ENCODE measurements at places on chromosomes 13 and 19. TPM values are rescaled to one million over a fixed set of nuclear protein-coding genes. Genes with fewer than 3 reads are reported as not detected.

Gene LIM2
- total RNA-seq = not detected

Gene RETN
- total RNA-seq = 1.6 TPM

Gene MBD3L3
- not detected for total RNA-seq

Gene KLF1
- 0.67 TPM for total RNA-seq

Gene C19orf81
- total RNA-seq = not detected

Gene JAK3
- total RNA-seq = 120 TPM

Gene ZSWIM4
- total RNA-seq = 9.0 TPM

Gene ZNF610
- total RNA-seq = 0.51 TPM

Gene C3
- 1.1 TPM for total RNA-seq

Gene ZNF728
- not detected for total RNA-seq

GRCh38 chr13:52713894-52714293, 25.7 kb downstream of the CNMD start:
- no peak for DNase-seq

DNA sequence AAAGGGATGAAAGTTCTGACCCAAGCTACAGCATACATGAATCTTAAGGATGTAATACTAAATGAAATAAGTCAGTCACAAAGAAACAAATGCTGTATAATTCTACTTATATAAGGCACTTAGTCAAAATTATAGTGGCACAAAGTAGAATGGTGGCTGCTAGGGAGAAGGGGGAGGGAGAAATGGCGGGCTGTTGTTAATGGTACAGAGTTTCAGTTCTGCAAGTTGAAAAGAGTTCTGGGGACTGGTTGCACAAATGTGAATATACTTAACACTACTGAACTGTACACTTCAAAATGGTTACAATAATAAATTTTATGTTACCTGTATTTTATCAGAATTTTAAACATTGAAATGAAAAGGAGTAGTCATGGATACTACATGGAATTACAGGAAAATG, 48.9 kb upstream of the CLDN10 start:
- DNase-seq = no peak

- no peak for DNase-seq
Observed at GRCh38 chr13:80341756-80342370, 937 bp upstream of the SPRY2 start.

- DNase-seq = no peak
Observed at GRCh38 chr13:59103004-59103768, 1060.5 kb downstream of the DIAPH3 start.

GRCh38 chr13:60788156-60788829, 391.3 kb downstream of the TDRD3 start:
- no peak for DNase-seq

DNA sequence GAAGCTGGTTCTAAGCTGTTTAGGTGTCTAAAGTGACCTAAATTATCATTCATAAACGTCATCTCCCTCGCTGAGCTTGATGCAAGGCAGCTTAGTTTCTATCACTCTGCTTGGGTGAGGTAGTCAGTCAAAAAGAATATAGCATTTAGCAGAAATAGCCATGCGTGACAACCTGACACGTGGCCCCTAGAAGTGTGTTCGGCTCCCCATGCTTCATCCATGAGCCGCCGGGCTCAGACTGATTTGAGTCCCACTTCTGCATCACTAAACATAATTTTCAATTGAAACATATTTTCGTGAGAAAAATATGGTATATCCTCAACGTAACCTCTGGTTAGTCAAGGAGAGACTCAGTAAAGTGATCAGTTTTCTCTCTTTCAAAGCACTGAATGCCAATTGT, 459.8 kb downstream of the IRS2 start:
- DNase-seq = no peak

GRCh38 chr13:45851956-45852355, 403 bp upstream of the SIAH3 start:
- no peak for DNase-seq

GRCh38 chr13:111906816-111907215, 160.1 kb upstream of the SOX1 start:
- DNase-seq = no peak

GRCh38 chr13:35573639-35574038, 97.2 kb upstream of the MAB21L1 start:
- DNase-seq = no peak

DNA sequence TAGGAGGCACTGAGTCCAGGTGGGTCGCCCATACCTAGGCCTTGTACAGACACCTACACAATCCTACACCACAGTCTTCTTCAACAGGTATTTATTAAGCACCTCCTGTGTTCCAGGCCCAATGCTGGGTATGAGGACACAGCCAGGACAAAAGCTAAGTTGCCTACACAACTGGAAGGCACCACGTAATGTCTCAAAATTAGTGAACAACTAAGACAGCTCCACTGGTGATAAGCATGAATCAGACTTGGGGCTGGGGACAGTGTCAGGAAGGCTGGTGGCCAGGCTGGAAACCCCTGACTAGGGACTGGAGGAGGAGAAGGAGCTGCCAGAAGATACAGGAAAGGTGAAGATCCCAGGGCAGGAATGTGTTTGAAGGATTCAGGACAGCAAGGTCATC, 2.4 kb downstream of the SMIM24 start:
- DNase-seq = no peak

DNA sequence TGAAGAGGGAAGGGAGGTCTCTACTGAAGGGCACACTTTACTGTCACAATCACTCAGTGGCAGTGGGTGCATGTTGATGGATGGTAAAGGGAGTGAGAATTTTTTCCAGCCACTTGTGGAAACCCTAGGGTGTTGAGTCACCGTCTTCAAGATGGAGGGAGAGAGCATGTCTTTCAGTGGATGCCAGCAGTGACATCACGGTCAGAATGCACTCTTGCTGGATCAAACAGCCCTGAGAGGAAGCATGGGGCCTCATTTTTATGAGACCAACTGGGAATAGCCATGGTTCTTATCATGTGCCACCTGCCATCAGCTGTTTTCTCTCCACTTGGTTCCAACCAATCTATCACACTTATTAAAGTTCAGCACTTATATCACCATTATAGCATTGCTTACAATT, 182.5 kb downstream of the KCNRG start:
- no peak for DNase-seq

DNA sequence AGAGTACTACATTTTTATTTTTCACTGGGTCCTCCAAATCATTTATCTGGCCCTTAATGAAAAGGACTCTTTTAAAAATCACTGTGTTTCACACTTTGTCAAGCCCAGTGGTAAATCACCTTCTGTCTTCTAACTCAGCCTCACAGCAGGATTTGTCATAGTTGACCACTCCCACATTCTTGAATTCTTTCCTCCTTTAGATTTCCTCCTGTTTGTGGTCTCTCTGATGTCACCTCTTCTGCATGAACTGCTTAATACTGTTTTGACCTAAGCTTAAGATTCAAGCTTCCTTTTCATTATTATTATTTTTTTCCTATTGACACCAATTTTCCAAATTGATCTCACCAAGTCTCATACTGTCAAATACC, 899.8 kb upstream of the MIR17HG start:
- DNase-seq = no peak

GRCh38 chr13:95199896-95200295, 101.4 kb downstream of the ABCC4 start:
- DNase-seq = no peak

DNA sequence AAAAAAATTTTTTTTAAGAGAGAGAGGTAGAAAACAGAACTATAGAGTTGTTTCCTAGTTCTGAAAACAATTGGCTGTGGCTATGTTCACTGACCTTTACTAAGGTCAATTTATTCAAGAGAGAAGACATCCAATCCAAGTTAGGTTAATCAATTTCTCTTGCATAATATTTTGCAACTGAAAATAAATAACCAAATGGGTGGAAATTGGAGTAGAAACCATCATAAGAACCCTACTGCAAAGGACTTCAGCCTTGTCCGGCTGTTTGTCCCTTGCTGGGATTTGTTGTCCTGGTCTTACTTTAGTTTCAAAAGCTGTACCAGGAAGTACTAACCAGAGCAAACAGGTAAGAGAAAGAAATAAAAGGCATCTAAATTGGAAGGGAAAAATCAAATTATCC, 23.3 kb upstream of the ZC3H13 start:
- no peak for DNase-seq

GRCh38 chr13:99307247-99307646, at the start of gene GPR183:
Gene GPR183 (minus strand): TSS chr13:99307399. CDS start chr13:99296145, 11,254 bp downstream.
- no peak for DNase-seq

DNA sequence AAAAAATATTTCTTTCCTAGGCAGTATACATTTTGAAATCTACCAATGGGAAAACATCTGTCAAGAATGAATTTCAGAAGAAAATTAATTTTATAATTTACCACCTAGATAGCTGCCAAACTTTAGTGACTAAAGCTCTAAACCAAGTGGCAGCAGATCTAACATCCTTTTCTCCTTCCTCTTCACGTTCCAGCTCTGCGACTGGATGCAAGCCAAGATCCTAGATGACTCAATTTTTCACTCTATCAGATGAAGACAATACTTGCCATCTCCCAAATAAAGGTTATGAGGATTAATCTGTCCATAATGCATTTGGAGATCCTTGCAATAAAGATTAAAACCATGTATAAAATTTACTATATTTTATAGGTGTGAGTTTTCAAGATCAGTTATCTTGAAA, 66.7 kb upstream of the MIR17HG start:
- no peak for DNase-seq

DNA sequence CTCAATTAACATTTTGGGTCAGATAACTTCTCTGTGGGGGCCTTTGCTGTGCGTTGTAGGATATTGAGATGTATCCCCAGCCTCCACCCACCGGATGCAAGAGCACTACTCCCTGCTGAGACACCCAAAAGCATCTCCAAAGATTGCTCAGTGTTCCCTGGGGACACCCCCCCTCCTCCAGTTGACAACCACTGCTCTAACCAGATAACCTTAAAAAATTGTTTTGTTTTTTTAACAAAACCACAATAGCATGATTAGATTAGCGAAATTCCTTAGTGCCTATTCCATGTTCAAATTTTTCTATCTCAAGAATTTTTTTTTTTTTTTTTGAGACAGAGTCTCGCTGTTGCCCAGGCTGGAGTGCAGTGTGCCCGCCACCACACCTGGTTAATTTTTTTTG, 2.6 kb upstream of the EPN1 start:
- no peak for DNase-seq

GRCh38 chr13:43134868-43135267, 111.5 kb downstream of the DNAJC15 start:
- DNase-seq = no peak

DNA sequence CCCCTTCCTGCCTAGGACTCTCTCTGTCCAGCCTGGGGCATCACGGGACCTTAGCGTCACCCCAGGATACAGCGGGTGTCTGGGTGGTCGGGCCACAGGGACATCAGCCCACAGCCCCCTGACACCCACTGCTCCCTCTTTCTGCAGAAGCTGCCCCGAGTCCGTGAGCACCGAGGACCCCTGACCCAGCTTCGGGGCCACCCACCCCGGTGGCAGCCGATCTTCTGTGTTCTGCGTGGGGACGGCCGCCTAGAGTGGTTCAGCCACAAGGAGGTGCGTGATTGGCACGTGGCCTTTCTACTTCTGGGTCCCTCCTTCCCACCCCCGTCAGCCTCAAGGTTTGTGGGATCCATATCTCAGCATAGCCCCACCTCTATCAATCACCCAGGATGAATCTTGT, 20.7 kb downstream of the PGLS start:
- no peak for DNase-seq

DNA sequence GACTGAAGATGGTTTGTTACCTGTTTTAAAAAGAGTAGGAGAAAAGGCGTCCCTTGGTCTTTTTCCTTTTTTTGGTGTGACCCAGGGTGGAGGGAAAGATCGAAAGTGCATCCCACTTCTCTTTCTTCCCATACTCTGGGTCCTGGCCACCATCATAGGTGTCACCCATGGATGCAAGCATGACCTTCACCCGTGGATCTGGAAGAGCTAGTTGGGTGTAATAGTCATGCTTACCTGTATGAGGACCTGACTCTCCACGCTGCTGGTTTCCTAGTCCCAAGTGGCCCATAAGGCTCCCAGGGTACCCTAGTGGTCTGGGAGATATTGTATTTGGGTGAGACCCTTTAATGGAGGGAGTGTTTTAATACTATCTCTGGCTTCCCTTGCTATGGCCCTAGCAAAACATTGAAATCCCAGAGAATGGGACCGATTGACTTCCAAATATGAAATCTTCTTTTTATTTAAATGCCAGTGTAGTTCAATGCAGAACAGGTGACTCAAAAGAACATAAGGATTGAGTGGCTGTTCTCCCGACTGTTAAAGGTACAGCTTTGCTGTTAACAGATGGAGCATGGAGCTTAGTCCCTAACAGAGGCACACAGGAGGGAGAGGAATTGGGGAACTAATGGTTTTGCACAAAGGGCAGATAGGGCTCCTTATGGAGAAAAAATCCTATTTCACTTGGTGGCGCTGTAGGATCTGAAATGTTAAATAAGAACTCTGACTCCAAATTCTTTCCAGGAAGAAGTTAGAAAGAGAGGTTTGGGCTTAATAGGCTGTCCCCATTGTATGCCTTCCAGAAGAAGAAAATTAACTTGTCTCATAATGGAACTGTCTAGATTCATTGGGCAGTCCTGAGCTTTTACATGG, 7.0 kb upstream of the ZNF550 start:
- DNase-seq = no peak
